Left kidney (tissue), 8 donors: ENCODE measurements at places on chromosomes 2 and 18. TPM values are rescaled to one million over a fixed set of nuclear protein-coding genes. Genes with fewer than 3 reads are reported as not detected.

WDR43 gene
- 62.6 TPM for polyA plus RNA-seq

DYTN gene
- polyA plus RNA-seq: not detected

C2orf80 gene
- polyA plus RNA-seq: 0.25 TPM

CD8B2 gene
- 0.23 TPM for polyA plus RNA-seq

CRACDL gene
- polyA plus RNA-seq: 2.5 TPM

HNRNPA3 gene
- polyA plus RNA-seq: 794 TPM

SPDYA gene
- polyA plus RNA-seq: 3.9 TPM

FNDC4 gene
- 6.8 TPM for polyA plus RNA-seq

ASB18 gene
- 0.15 TPM for polyA plus RNA-seq

ATP8B1 gene
- 35.0 TPM for polyA plus RNA-seq

GALR1 gene
- polyA plus RNA-seq: 0.15 TPM

CYP26B1 gene
- polyA plus RNA-seq: 13.8 TPM
